ENCODE measurements at places on chromosomes 16 and 17.

- DNase-seq, result no peak
Observed at GRCh38 chr16:87406495-87407088, 14.5 kb downstream of the MAP1LC3B start.

- DNase-seq, result peak; percentile 58
Observed at GRCh38 chr17:57109393-57110151, 24.5 kb downstream of the AKAP1 start.

GRCh38 chr16:85640254-85640558 is 27.1 kb downstream of the GSE1 start:
- DNase-seq, result no peak

- DNase-seq, result no peak
Observed at GRCh38 chr16:46607529-46607928, 13.7 kb downstream of the SHCBP1 start.

DNA sequence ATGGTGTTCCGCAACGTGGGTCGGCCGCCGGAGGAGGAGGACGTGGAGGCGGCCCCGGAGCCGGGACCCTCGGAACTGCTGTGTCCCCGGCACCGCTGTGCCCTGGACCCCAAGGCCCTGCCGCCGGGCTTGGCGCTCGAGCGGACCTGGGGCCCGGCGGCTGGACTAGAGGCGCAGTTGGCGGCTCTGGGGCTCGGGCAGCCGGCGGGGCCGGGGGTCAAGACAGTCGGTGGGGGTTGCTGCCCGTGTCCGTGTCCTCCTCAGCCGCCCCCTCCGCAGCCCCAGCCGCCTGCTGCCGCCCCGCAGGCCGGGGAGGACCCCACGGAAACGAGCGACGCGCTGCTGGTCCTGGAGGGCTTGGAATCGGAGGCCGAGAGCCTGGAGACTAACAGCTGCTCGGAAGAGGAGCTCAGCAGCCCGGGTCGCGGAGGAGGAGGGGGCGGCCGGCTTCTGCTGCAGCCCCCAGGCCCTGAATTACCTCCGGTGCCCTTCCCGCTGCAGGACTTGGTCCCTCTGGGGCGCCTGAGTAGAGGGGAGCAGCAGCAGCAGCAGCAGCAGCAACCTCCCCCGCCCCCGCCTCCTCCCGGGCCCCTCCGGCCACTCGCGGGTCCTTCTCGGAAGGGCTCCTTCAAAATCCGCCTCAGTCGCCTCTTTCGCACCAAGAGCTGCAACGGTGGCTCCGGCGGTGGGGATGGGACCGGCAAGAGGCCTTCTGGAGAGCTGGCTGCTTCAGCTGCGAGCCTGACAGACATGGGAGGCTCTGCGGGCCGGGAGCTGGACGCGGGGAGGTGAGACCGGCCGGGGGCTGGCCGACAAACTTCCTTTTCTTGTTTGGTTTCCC is 821 bp downstream of the SOCS7 start:
- DNase-seq, result peak; percentile 20

- DNase-seq, result no peak
Observed at GRCh38 chr16:18853694-18854093, 52.3 kb upstream of the ARL6IP1 start.

GRCh38 chr16:46787909-46788308 is 39.8 kb upstream of the MYLK3 start:
- no peak for DNase-seq

GRCh38 chr16:55948230-55948629 is 73.1 kb upstream of the CES5A start:
- DNase-seq, result no peak

GRCh38 chr17:43595466-43595865 is 49.3 kb upstream of the ETV4 start:
- no peak for DNase-seq

GRCh38 chr17:76268991-76269981 is 4.1 kb downstream of the UBALD2 start:
- peak; percentile 49 for DNase-seq

- DNase-seq, result no peak
Observed at GRCh38 chr16:65658349-65658748, 536.5 kb upstream of the CDH11 start.

DNA sequence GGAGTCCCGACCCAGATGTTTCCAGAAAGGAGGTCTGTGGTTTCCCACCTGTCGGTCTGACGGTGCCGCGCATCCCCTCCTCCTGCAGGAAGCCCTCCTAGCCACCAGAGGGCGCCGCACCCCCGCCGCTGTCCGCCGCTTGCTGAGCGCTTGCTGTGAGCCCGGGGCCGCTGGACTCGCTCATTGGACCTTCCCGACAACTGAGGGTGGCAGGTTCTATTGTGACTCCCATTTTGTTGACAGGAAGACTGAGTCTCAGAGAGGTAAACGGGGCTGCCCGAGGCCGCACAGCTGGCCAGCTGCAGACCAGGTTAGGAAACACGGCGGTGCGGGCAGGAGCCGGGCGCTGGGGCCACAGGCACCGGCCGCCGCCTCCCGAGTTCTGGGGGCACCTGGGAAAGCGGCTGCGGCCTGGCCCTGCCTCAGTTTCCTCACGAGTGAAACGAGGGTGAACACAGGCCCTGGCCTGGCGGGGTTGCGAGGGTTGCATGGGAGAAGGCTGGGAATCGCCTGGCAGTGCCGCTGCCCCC is 191.1 kb upstream of the CIBAR2 start:
- DNase-seq, result peak; percentile 77

GRCh38 chr16:73213732-73214455 is 166.0 kb upstream of the ZFHX3 start:
- DNase-seq, result no peak

DNA sequence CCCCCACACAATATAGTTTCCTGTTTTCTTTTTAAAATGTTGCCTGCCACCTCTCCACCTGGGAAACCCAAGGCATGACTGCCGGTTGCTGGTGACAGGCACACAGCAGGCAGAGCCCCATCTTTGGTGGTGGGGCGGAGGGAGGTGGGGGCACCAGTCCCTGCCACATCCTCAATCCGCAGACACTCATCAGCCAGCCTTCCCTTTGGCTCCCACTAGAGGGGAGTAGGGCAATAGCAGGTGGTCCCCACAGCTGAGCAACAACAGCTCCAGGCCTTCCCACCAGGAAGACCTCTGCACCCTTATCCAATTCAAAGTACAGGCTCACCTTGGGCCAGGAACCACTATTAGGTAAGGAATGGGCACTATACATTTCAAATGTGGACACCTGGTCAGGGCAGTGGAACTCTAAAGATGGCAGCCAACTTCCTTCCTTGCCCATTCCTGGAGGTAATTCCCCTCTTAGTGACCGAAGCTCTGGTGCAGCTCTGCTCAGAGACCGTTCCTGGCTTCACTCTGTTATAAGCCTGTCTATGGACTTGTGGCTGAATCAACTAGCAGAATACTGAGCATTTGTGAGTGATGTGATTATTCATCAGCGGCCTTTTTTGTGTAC is 13.9 kb downstream of the RECQL5 start:
- DNase-seq, result no peak

GRCh38 chr16:80652441-80652840 is 111.6 kb downstream of the DYNLRB2 start:
- DNase-seq, result no peak

DNA sequence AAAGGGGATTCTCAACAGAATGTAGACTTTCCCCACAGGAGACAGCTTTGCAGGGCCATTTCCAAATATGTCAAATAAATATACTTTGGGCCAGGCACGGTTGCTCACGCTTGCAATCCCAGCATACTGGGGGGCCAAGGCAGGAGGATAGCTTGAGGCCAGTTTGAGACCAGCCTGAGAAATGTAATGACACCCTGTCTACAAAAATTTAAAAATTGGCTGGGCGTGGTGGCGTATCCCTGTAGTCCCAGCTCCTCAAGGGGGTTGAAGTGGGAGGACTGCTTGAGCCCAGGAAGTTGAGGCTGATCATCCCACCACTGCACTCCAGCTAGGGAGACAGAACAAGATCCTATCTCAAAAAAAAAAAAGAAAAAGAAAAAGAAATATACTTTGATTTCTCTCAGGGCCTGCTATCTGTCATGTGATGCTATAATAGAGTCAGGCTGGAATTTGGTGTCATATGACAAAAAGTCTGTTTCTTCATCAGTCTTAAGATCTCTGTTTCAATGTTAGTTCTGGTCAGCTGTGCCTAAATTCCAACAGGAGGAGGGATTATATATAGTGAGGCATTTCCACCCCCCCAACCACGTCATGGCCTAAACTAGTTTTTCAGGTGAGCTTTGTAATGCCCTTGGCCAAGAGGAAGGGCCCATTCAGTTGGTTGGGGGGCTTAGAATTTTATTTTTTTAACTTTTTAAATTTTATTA is 4.3 kb upstream of the ZDHHC7 start:
- DNase-seq, result no peak

GRCh38 chr16:72787130-72787513 is 260.8 kb downstream of the ZFHX3 start:
- no peak for DNase-seq

DNA sequence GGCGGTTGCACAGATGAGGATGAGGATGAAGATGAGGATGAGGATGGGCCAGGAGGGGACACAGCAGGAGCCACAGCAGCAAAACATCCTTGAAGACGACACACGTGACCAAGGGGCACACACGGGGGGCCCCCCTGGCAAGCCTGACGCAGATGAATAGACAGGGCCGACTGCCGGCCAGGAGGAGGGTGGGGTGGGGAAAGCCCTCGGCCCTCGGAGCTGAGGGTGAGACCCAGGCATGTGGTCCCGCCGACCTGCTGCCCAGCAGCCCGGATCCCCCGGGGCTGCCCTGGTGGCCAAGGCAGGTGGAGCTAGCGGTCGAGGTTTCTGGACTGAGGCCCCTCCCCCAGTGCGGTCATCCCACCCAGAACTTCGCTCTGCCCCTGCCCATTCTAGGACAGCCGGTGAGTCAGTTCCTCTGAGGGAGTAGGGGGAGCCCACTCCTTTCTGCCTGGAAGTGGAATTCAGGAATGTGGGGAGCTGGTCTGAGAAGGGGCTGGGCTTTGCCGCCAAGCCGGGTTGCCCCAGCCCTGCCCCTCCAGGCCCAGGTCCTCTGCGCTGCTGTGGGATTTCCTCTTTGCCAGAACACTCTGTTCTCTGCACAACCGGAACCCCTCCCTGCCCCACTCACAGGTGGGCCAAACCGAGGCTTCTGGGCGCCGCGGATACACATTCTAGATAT is 9.9 kb downstream of the CYGB start:
- DNase-seq, result peak; percentile 76

All from heart right ventricle (tissue), 16 donors.